CD4-positive, alpha-beta memory T cell (primary cell): ENCODE measurements at places on chromosomes 16 and 17. TPM values are rescaled to one million over a fixed set of nuclear protein-coding genes. Genes with fewer than 3 reads are reported as not detected.
A peak's percentile ranks its signal among the peaks of the same experiment; 100 is the strongest.

SPHK1 gene
- polyA plus RNA-seq = not detected

CNTROB gene
- polyA plus RNA-seq = 12.6 TPM

DNA sequence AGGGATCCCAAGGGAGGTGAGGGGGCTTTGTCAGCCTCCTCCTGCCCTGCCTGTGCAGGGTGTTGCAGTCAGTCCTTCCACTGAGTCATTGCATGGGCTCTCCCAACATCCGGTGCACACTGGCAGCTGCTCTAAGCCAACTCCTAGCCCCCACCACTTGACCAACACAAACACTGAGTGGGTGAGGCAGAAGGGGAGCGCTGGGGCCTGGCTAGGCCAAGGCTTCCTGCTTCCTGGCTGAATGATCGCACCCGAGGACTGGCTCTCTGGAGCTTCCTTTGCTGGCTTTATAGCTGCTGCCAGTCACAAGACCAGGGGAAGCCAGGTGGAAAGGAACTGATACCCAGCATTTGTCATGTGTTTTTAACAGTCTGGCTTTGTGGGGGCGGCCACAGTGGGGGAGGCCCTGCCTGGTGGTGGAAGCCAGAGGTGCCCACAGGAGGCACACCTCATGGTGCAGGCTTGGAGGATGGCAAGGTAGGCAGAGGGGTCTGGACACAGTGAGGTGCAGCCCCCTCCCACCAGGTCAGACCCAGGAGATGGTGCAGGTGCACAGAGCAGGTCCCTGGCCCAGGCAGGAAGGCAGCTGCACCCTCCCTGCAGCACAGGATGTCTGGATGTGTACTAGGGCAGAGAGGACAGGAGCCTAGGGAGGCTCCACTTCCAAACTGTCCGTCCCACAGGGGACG, 6.8 kb downstream of the MPG start:
- no peaks in the 10 kb centered on the region for H3K27me3 ChIP-seq
- peaks cover 20% of the 10 kb centered on the region for H3K4me1 ChIP-seq
- no peak for DNase-seq
- no peak overlapping the region for H3K4me3 ChIP-seq

DNA sequence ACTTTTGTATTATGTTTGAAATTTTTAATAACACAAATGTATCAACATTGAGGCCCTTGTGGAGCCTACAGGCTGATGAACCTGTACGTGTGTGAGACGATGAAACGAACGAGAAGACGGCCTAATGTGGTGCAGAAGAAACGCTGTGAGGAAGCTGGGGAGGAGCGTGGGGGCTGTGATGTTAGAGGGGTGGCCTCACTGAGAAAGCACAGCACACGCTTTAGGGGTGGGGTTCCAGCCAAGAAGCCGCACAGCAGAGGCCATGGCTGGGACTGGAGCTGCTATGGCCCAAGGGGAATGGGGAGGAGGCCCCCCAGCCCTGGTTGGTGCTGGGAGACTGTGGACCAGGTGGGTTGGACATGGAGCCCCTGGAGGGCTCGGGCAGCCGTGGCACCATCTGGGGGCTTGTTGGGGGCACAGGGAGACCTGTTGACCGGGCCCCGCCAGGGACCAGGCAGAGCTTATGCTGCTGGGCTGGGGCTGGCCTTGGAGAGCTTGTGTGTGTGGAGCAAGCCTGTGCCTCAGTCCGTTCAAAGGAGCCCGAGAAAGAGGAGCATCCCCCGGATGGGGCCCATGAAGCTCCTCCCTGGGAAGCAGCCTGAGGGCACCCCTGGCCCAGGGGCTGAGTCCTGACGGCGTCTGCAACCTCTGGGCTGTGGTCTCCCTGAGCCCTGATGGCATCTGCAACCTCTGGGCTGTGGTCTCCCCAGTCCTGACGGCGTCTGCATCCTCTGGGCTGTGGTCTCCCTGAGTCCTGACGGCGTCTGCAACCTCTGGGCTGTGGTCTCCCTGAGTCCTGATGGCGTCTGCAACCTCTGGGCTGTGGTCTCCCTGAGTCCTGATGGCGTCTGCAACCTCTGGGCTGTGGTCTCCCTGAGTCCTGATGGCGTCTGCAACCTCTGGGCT, 44.7 kb downstream of the METRNL start:
- DNase-seq = peak; percentile 40

DNA sequence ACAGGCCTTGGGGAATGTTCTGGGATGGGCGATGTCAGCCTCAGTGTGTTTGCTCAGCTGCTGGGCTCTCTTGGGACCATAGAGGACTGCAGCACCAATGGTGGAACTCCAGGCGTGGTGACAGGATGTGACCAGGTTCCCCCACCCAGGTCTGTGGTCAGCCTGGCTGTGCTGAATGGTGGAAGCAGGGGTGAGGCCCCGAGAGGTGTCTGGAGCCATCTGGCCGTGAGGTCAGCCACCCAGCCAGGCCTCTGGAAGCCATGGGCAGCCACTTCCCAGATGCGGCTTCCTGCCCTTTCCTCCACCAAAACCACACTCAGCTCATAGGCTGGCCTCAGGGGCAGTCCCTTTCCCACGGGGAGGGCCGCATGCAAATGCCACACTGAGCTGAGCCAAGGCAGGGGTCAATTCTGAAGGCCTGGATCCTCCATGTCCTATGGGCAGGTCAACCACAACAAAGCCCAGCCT, 7.8 kb upstream of the MAPK7 start:
- H3K27me3 ChIP-seq = no peaks in the 10 kb centered on the region
- peaks cover 47% of the 10 kb centered on the region for H3K4me1 ChIP-seq
- H3K36me3 ChIP-seq = no peaks in the 10 kb centered on the region
